ENCODE measurements at places on chromosomes 5 and 9.

GRCh38 chr5:167460449-167461020 is 830.9 kb upstream of the WWC1 start:
- DNase-seq = no peak

DNA sequence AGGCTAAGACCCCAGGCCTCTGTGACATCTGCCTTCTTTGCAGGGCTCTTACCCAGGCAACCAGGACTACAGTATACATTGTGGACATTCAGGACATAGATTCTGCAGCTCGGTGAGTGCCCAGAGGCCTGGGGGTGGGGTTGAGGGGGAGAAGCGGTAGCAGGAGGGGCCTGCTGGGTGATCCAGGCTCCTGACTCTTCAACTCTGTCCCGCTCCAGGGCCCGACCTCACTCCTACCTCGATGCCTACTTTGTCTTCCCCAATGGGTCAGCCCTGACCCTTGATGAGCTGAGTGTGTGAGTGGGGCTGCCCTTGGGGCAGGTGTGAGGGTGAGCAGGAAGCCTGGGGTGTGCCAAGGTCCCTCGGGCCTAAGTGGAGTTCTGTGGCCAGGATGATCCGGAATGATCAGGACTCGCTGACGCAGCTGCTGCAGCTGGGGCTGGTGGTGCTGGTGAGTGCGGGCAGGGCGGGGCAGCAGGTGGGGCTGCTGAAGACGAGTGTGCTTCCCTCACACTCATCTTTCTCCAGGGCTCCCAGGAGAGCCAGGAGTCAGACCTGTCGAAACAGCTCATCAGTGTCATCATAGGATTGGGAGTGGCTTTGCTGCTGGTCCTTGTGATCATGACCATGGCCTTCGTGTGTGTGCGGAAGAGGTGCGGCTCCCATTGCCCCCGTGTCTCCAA is 19.8 kb downstream of the GPRIN1 start:
- no peak for DNase-seq

GRCh38 chr5:2901511-2901910 is 150.0 kb upstream of the IRX2 start:
- no peak for DNase-seq

- no peak for DNase-seq
Measured at GRCh38 chr5:103393101-103393754, 134.7 kb downstream of the MACIR start.

- no peak for DNase-seq
Measured at GRCh38 chr9:86091477-86091876, 7.9 kb downstream of the GOLM1 start.

DNA sequence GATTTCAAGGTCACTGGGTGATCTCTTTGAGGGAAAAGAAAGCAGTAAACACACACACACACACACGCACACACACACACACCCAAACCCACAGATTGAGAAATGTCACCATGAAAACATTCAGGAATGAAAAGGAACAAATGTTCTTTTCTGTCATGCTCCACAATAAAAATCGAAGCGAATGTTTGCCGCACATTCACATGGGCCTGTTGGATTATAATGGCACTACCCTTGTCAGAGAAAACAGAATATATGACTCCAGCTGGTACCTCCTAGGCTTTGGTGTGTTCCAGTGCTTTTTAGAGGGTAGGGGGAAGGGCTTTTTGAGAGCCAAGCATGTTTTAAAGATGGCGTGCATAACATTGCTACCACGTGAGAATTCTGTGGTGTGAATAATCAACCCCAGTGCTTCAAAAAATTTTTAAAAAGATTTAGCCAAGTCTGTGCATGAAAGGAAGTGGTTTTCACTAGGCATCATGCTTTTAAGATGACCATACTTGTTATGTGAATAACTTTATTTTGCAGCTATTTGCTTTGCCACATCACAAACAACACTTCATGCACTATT is 120.8 kb upstream of the ZNF608 start:
- DNase-seq = no peak

Measured in glomerular endothelial cell (primary cell).